Activated effector memory CD4-positive, alpha-beta T cell treated with Interleukin-2 at 50 U/mL for 16 hours (primary cell): ENCODE measurements at places on chromosomes 4 and X.
A peak's percentile ranks its signal among the peaks of the same experiment; 100 is the strongest.

DNA sequence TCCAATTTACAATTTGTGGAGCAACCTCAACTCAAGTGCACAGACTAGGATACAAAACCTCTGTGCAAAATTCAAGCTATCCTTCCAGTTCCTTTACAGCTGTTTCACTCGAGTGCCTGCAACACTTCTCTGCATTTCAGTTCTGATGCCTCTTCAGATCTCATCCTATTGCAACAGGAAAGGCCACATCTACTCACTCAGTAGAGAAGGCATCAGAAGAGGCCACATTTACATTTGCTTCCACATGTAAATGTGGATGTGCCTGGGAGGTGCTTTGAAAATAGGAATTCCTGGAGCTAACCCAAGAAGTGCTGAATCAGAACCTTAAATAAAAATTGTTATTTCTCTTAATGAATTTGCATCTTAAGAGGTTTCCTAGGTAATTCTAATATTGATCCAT, 45.8 kb upstream of the SERTM2 start:
- DNase-seq = no peak

- DNase-seq = no peak
These were observed 35.7 kb downstream of the RELL1 start for GRCh38 chr4:37650481-37650880.

GRCh38 chr4:148214529-148215166, 227.6 kb downstream of the NR3C2 start:
- no peak for DNase-seq

DNA sequence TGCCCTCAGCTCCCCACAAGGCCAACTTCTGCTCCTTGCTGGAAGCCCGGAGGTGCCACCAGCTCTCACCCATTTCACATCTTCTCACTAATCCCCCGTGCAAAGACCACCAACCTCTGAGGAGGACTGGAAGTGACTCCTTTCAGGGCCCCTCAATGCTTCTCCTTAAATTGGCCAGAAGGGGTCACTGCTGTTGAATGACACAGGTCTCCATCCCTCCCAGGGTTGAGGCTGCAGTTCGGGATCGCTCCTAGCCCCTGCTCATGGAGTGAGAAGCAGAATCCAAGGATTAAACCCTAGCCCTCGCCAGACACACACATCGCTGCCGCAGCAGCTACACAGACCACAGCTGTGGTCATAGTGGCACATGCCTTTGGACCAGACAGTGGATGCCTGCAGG, 279.5 kb upstream of the TAPT1 start:
- no peak for DNase-seq

GRCh38 chrX:13430136-13430827, 110.4 kb upstream of the ATXN3L start:
- no peak for DNase-seq

DNA sequence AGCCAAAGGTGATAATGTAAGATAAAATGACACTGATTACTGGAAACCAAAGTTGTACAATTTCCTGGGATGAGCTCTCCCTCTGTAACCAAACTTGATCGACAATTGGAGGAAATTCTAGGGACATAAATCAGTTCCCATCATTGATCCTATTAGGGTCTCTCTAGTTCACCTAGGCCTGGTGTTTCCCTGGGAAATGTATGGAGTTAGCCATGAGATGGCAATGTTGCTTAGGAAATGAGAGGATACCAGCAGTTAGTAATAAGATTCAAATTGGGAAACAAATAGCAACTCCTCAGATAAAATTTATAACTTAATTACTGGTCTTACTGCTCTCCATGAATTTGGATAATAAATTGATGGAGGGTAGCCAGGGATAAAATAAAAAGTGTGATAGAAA, 52.2 kb downstream of the SPATA18 start:
- DNase-seq = no peak

DNA sequence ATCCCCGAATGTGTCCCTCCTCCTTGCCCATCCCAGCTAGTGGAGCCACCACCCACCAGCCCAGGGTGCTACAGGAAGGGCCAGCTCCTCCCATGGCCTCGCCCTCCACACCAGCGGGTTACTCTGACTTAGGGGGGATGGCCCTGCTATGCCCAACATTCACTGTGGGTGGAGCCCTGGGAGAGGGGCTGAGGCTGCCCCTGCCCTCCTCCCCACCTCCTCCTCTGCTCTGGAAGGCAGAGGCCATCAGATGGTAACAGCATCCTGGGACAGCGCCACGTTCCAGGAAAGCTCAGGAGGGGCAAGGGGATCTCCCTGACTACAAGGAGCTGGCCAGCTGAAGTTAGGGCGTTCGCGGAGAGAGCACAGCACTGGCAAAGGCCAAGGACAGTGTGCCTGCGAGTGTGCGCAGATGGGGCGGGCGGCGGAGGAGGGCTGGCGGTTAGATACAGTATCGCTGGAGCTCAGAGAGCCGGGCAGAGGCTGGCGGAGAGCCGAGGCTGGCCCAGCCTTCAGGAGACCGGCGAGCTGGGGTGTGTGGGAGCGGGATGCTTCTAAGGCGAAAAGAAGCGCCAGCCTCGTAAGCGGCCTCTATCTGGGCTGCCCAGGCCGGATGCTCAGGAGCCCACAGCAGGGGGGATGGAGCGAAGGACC, 1.5 kb downstream of the JAKMIP1 start:
- peak; percentile 21 for DNase-seq

GRCh38 chrX:135170877-135171519, at the start of gene CT55:
CT55 (minus strand) TSS chrX:135171398; CDS start chrX:135171171, 227 bp downstream.
- no peak for DNase-seq

- no peak for DNase-seq
These were observed 748.6 kb downstream of the CCSER1 start for GRCh38 chr4:90875791-90876190.

DNA sequence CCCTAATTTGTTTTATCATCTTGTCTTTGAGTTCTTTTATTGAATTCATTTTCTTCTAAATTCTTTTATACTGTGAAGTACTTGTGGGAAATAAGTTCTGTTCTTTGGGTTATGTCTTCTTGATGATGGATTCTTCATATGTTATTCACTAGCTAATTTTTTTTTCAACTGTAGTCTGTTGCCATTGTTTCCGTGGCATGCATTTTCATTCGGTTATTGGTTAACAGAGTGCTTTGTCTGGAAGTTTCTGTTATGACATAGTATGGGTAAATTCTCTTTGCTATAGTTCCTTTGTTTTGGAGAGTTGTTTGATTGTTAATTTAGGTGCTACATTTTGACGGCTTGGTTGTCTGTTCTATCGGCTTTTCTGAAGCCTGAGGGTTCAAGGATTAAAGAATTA, 184.9 kb upstream of the AADAT start:
- no peak for DNase-seq

DNA sequence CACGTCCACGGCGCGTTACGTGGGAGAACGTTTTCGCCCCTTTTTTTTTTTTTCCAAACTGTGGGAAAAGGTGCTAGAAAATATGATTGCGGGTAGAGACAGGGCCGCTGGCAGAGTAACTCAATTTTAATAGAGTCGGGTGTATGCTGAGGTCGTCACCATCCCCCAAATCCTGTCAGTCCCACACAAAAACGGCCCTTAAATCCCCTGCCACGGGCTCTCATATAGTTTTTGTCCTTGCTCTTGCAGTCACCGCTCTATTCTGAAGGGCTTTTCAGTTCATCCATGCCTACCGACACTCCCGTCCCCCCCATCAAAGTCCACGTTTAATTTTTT, 796 bp upstream of the MED14 start:
- DNase-seq = no peak

DNA sequence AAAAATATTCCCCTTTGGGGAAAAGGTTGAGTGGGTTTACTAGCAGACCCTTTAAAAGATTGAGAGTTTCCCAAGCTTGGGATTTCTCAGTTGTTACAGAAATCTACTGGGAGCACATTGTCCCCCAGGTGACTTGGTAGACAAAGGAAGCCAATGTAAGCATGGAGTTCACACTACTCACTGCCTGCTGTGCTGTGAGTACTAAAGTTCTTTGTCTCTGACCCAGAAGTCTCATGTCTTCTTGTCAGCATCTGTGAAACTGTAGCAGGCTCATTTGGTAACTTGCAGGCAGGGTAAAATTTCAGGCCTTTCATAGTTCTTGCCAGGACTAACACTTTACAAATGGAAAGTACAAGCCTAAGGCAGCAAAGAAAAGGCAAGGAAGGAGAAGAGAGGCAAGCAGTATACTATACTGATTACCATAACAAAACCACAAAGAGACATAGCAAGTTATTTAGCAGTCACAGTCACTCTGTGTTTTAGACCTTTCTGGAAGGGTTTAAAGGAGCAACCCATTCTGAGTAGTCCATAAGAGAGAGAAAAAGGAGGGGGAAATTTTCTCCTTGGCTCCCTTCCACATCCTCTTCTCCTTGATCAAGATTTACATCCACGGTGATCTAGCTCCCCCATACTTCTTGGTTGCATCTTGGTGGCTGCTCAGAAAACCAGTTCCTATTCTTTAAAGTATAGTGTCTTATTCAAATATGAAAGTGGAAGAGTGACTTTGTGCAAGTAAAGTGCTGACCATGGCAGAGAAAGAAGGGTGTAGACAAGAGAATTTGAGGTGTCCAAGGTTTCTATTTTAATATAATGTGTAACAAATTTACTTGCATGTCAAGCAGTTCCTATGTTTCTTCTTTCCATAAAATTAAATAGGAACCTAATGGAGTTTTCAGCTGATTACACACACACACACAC, 160.0 kb upstream of the PDE5A start:
- no peak for DNase-seq

- DNase-seq = no peak
These were observed 109.7 kb downstream of the PDLIM5 start for GRCh38 chr4:94561249-94562024.

DNA sequence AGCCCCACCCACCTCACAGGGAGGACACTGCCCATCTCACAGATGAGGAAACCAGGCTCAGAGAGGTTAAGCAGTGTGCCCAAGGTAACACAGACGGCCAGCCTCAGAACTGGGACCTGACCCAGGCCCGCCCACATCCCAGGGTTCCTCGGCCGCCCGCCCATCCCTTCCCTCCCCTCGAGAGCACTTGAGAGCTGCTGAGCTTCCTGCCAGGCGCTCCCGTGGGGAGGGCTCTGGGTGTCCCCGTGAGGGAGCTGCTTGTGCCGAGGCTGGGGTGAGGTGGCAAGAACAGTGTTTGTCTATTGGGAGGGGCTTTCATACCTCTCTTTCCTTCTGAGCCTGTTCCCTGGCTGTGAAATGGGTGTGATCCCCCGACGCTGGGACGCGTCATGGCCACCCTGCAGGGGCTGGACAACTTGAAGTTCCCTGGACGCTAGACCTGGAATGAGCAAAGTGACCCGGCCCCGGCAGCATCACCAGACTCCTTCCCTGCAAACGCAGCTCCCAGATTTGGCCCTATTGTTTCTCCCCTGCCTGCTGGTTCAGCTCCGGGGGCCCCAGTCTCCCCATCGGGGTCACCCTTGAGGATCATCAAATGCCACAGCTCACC, 204.9 kb downstream of the AFAP1 start:
- no peak for DNase-seq

GRCh38 chr4:136554033-136554432, 978.3 kb downstream of the PCDH18 start:
- DNase-seq = no peak

- DNase-seq = peak; percentile 8
These were observed 777 bp upstream of the CASK start for GRCh38 chrX:41923978-41924683.

DNA sequence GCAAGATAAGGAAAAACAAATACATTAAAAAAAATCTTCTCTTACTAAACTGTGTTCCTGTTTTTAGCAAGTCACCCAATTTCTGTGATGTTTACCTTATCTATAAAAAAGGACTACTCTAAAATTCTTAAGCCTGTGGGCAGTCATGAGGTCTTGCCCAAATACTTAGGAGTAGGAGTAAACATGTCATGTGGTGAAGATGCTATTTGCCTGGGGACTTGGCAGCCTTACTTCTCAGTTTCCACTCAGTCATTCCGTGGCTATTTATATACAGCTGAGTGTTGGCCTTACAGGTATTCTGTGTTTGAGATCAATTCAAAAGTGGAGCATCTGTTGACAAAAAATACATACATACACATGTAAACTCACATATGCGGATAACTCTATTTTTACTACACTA, 89.9 kb upstream of the TLR2 start:
- no peak for DNase-seq

- DNase-seq = no peak
These were observed 68.0 kb downstream of the TMA16 start for GRCh38 chr4:163562496-163562895.

DNA sequence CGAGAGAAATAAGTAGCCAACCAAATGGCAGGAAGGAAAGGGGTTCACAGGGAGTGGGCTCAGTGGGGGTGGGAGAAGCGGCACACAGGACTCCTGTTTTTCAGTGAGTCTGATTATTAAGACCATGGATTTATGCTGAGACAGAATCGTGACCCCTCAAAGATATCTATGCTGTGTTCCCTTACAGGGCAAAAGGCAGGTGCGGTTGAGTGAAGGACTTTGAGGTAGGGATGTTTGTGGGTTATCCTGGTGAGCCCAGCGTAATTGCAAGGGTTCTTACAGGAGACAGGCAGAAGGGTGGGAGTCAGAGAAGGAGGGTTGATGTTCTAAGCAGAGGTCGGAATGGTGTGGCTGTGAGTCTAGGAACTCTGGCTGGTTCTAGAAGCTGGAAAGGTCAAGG, 73.0 kb downstream of the EVC start:
- no peak for DNase-seq

DNA sequence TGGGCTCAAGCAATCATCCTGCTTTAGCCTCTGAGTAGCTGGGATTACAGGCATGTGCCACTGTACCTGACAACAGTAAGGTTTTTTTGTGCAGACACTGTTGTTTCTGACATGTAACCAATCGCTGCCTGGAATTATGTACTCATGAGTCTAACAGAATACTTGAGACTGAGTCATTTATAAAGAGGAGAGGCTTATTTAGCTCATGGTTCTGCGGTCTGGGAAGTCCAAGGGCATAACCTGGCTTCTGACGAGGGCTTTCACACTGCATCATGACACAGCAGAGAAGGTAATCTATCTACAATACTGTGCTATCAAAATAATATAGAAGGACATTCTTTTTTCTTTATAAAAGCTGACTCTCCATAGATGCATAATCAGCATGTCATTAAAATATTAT, 115.5 kb upstream of the STOX2 start:
- DNase-seq = no peak

DNA sequence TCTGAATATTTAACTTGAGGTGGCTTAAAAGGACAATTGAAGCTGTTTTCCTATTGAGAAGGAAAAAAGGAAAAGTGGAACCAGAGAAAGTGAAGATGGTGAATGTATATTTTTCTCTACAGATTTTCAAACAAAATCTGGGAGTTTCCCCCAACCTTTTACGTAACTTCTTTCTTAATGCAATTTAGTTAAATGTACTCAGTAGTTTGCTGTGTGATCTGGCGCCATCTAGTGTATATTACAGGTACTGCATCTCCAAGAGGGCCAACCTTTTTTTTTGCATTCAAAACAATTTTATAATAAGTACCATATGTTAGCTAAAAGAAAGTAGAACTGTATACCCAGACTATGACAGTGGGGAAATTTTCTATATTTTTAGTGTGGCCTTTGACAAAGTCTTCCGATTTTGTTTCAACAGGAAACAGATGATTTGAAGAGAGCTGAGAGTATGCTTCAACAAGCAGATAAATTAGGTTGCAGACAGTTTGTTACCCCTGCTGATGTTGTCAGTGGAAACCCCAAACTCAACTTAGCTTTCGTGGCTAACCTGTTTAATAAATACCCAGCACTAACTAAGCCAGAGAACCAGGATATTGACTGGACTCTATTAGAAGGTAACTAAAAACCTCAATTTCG, 82.0 kb downstream of the PLS3 start:
- DNase-seq = no peak
